ENCODE measurements at places on chromosomes 12 and 14.

DNA sequence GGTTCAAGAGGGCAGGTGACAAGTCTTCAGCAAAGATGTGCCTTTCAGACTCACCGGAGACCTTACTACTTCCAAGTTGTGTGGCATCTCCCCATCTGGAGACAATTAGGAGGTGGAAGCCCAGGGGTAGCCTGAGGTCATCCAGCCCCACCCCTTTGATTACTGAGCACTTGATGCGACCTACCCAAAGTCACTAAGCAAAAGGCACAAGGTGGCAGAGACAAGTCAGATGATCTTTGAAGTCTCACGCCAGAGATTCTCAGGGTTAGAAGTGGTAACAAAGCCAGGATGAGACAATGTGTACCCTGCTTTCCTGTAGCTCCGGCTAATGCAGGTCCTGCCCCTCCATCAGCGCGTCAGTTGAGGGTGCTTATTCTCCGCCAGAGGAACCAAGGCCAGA, 1.4 kb upstream of the FOXN3 start:
- no peak for DNase-seq

GRCh38 chr12:84922693-84923092, 10.1 kb upstream of the SLC6A15 start:
- DNase-seq: no peak

GRCh38 chr12:79895071-79895470, 39.8 kb downstream of the PPP1R12A start:
- no peak for DNase-seq

DNA sequence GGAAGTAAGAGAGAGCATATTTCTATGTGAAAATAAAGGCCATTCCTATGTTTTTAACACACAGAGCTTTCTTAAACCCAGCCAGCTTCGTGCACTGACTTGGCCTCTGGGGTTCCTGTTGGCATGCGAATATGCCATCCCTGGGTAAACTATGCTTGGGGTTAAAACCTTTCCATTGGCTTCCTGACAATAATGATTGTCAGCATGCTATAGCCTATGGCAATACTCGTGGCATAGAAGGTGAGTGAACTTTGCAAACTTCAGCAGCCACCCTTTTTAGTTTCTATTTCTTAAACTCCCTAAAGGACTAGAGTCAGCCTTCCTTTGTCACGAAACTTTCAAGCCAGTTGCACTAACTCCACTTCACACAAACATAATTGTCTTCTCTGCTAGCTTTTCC, 148.4 kb upstream of the RGS6 start:
- DNase-seq: no peak

All from brain microvascular endothelial cell (primary cell).